ENCODE measurements at places on chromosomes 1 and 21.

GRCh38 chr1:1282998-1283397, 2.8 kb downstream of the SCNN1D start:
- DNase-seq, result no peak

- DNase-seq, result peak; percentile 73
These were observed 384.6 kb downstream of the PLPP3 start for GRCh38 chr1:56194701-56195300.

DNA sequence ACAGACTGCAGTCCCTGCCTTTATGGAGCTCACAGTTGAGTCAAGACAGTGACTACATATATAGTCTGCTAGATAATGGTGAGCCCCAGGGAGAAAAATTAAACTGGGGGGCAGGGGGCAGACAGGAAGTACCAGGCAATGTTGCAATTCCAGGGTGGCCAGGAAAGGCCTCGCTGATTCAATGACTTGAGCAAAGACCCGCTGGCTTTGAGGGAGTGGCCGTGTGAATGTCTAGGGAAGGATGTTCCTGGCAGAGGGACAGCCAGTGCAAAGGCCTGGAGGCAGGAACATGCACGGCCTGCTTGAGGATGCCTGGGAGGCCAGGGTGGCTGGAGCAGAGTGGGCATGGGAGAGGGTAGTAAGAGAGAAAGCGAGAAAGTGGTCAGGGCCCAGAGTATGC, 23.0 kb upstream of the EPHA8 start:
- DNase-seq, result no peak

DNA sequence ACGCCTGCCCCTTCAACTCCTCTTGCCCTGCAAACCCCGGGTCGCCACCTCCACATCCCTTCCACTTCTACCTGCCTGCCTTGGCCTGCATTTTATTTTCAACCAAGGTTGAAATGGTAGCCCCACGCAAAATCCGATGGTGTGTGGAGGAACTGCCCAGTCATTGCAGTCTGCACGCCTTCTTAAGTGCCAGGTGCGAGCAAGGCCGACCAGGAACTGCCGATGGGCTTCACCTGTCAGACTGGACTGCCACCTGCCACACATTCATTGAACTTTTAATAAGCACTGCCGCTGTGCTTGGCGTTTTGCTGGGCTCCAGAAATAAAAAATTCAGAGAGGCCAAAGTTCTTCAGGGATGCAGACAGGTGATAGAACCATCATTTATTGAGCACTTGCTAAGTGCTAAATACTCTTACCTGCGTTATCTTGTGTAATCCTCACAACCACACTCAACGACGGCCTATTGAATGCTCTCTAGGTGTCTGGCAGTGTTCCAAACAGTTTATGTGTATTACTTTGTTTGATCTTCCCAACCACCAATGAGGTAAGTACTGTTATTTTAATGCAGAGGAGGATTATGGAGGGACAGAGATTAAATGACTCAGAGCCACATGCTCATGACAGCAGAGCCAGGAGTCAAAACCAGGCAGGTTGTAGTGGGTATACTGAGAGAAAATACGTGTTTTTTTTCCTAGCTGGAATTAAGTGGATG, 36.2 kb downstream of the CACHD1 start:
- no peak for DNase-seq

GRCh38 chr1:237258871-237259270, 216.9 kb downstream of the RYR2 start:
- DNase-seq, result no peak

DNA sequence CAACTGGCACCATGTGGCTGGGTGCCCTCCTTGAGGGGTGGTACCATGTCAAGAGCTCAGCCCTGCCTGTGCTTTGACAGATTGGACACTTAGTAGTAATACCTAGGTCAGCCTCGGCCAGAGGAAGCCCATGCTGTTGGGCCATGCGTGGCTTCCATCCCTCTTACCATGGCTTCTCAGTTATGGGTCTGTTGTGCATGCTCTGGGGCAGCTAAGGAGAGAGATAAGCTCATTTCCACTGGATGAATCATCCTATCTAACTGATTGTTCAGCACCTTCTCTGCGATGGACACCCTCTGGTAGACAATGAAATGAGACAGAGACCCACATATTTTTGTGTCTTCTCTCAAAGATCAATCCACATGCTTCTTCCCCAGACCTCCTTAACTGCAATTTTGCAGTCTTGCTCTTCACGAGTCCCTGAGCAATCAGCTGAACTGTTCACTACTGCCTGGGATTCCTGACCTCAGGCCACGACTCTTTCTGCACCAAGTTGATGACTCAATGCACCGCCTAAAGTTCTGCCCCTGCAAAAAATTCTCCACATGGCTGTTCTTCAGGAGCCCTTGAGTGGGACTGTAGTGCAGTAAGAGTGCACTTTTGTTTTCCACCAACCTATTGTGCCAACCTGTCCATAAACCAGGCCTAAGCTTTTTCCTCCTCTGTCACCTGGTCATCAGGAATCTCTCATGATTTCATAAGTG, 6.9 kb upstream of the TRIM62 start:
- DNase-seq, result no peak

GRCh38 chr21:39318091-39318959, 4.9 kb upstream of the BRWD1 start:
- no peak for DNase-seq

DNA sequence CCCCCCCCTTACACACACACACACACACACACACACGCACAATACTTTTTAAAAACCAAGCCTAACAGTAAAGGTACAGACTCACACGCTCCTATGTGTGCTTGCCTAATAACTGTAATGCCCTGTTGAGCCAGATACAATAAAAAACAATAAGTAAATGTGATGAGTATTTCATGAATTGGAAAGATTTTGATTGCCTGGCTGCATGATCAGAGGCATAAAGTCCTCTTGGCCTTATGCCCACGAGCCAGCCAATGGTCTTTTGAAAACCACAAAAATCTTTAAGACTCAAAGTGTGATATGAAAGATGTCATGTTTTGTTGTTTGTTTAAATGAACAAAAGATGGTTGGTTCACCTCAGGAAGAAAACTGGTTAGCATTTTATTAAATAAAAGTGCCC, 441.9 kb upstream of the ZRANB2 start:
- peak; percentile 18 for DNase-seq

- DNase-seq, result no peak
These were observed 83.5 kb downstream of the MAN1C1 start for GRCh38 chr1:25700144-25700523.

- no peak for DNase-seq
These were observed 41.2 kb upstream of the B3GALNT2 start for GRCh38 chr1:235545292-235545930.

DNA sequence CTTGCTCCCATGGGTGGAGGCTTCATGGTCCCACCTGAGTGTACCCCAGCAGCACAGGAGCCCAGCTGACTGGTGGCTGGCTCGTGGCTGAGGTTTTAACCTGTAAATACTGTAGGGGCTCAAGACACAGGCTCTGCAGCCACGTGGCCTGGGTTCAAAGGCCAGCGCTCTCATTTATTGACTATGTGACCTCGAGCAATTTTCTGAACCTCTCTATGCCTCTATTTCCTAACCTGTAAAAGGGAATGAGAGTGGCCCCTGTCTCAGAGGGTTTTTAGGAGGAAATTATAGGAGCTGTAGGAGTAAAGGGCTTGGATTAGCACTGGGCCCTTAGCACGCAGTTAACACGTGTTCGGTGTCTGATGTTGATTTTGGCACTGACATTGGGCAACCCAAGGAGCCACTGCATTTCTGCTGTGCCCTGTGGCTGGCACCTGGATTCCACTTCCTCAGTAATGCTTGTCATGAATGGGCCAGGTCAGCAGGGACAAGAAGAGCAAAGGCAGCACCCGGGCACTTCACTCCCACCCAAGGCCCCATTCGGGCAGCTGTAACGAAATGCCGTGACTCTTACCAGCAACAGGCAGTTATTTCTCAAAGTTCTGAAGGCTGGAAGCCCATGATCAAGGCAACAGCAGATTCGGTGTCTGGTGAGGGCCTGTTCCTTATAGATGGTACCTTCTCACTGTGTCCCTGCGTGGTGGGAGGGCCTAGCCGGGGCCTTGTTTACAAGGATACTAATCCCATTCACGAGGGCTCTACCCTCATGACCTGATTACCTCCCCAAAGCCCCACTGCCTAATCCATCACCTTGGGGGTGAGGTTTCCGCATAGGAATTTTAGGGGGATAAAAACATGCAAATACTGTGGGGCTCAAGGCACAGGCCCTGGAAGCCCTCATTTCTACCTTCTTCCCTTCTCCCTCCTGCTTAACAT, 25.2 kb downstream of the ARHGEF10L start:
- no peak for DNase-seq

GRCh38 chr21:41209016-41209619, 41.2 kb downstream of the BACE2 start:
- no peak for DNase-seq

GRCh38 chr21:33789697-33790096, 125.9 kb downstream of the ATP5PO start:
- peak; percentile 45 for DNase-seq

- DNase-seq, result no peak
These were observed 255.5 kb downstream of the CTH start for GRCh38 chr1:70666381-70667140.

DNA sequence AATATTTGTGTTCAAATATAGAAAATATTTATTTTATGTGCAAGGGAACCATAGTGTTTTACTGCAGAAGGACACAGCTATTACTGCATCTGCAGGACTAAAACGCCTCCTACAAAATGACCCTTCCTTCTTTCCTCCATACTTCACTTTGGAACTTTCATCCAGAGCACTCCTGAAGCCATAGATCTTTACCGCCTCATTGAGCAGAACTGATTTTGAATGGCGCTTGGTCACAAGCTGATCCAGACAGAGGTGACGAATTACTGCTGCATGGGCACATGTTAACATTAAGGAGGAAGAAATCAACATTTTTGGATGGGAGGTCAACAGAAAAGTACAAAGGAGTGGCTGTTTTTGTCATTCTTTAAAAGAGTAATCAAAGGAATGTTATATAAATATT, 931.6 kb downstream of the NCAM2 start:
- no peak for DNase-seq

DNA sequence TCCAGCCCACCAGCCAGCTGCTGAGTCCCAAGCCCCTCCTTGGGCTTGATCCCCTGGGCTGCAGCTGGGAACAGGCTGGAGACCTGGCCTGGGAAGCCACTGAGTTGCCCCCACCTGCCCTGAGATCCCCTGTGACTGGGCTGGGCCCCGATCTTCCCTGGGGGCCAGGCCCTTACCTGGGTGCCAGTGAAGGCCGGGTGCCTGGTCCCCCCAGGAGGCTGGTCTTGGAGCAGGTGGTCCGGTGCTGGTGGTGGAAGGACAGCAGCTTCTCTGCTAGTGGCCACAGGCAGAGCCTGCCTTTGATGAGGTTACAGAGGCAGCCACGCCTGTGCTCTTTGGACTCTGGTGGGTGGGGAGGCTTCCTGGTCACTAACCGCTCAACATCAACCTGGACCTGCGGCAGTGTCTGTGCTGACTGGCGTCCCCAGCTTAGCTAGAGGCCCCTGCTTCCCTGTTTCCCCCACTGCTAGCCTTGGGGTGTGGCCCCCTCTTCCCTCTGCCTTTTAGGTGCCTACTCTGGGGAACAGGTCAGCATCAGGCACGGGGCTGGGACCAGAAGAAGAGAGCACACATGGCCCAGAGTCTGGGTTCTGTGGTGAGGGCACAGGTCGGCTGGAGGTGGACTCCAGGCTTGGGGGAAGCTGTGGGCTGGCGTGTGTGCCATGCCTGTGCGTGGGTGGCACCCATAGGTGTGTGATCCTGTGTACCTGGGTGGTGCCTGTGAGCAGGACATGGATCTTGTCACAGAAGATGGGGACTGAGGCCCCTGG, at the start of gene EPS8L3:
Gene EPS8L3, minus strand, starts transcription at position 278 of the 770 bp plus-strand sequence. CDS start 2,174 bp downstream, outside the sequence.
- no peak for DNase-seq

GRCh38 chr1:25035523-25036116, 105.5 kb upstream of the RUNX3 start:
- DNase-seq, result no peak

DNA sequence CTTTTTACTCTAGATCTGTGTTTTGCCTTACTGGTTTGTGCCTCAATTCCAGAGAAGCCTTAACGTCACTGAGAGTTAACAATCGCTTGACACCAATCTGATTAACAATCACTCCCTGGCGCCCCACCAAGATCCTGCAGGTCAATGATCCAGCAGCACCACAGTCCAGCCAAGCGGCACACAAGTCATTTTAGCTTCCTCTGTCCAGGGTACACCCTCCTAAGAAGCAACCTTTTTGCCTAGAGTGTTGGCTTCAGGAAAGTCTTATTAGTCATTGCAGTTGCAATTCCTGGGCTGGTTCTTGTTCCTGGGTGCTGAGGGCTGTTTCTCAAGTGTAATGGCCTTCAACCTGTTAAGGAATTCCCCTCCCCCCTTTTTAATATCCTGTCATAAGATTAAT, 323.0 kb upstream of the USP25 start:
- no peak for DNase-seq

- DNase-seq, result no peak
These were observed 25.5 kb upstream of the ZC3H12A start for GRCh38 chr1:37448691-37449417.
